ENCODE measurements at places on chromosomes 5 and 9.

GRCh38 chr5:2542821-2543220, 208.7 kb downstream of the IRX2 start:
- DNase-seq, result no peak

DNA sequence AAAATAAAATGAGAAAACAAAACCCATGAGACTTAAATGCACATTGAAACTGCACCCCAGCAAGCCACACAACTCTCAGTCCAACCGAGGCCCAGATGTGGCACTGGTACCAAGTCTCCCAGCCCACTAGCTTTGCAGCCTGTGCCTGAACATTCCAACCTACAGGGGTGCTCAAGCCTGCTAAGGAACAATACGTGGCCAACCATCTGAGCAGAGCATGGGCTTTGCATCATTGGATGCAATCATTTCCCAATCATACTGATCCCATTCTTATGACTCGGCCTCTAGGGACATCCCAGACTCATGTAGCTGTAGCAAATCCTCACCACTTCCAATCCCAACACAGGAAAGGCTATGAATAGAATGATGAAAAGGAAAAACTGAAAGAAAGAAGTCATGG, 297.2 kb downstream of the SPOCK1 start:
- DNase-seq, result no peak

GRCh38 chr5:76805821-76806505, 12.9 kb upstream of the F2RL1 start:
- no peak for DNase-seq

GRCh38 chr9:105278751-105279150, 34.3 kb downstream of the SLC44A1 start:
- DNase-seq, result no peak

GRCh38 chr9:133426011-133426410, 3.8 kb downstream of the ADAMTS13 start:
- no peak for DNase-seq

GRCh38 chr5:82676661-82677060, 398.5 kb upstream of the RPS23 start:
- DNase-seq, result no peak

- DNase-seq, result no peak
Measured at GRCh38 chr5:115816226-115817081, at the start of gene CDO1. Gene CDO1 (minus strand): TSS chr5:115816659. CDS start chr5:115816397, 262 bp downstream.

DNA sequence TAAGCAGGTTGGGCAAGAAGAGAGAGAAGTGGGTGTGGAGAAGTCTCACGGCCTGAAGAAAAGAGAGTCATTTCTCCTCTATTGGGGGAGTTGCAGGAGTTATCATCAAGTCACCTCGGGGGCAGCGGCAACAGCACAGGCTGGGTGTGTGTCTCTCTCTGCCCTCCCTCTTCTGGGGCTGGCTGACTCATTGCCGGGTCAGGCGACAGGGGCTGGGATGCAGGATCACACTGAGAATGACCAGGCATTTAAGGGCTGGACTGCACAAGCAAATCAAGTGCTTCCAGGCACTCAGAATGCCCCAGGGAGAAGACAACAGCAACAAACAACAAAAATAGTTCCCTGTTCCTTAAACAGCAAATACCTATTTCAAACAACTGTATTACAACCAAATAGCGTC, 6.3 kb upstream of the EQTN start:
- DNase-seq, result no peak

DNA sequence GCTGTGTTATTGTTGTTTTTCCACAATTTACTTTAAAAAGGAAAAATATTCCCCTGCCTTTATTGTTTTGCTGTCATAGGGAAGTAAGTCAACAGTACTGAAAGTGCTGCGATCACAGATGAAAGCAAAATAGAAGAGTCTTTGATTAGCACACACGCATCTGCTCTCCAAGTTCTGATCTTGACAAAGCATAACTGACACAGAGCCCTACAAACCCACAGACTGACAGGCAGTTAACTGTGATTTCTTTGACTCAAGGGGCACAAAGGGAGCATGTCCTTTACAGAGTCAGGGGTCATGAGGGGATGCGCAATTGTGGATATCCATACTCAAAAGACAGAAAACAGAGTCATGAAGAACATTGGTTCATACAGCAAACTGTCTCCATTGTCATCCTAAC, 123.7 kb downstream of the SNCAIP start:
- DNase-seq, result no peak

GRCh38 chr9:126131066-126132010, 195.3 kb upstream of the MVB12B start:
- DNase-seq, result no peak

GRCh38 chr5:111779922-111780292, 22.9 kb upstream of the NREP start:
- no peak for DNase-seq

DNA sequence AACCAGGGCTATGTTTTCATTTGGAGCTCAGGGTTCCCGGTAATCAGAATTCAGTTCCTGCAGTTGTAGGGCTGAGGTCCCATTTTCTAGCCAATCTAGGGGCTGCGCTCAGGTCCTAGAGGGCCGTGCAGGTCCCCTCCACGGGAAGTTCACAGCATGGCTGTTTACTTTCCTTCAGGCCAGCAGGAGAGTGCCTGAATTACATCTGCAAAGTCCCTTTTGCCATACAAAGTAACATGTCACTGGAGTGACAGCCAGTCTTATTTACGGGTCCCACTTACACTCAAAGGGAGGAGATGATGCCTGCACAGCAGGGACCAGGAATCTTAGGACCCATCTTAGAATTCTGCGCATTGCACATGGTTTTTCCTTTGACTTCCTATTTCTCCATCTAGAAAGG, 29.9 kb upstream of the TGFBI start:
- DNase-seq, result no peak

GRCh38 chr5:141651728-141652105, 499 bp upstream of the FCHSD1 start:
- no peak for DNase-seq

Measured in stimulated activated CD8-positive, alpha-beta memory T cell treated with anti-CD3 and anti-CD28 coated beads, Interleukin-15, amount 100 ng/mL, for 1 hour (primary cell).